NCI-H2081 (cell line): ENCODE measurements at places on chromosomes 4 and X.

DNA sequence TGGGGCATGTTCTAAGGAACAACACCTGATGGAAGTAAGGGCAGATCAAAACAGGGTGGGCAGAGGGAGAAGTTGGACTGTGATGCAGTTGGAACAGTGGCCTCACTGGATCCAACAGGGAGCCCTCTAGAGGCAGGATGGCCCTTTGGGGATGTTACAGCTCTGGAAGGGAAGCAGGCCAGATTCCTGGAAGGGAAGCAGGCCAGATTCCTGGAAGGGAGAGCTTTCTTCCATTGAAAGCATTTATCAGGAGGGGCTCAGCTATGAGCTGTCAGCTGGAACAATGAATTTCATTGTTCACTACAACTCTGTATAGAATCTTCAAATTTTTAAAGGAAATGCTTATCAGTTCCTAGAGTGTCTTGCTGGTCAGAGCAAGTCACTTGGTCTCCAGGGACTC, 17.7 kb downstream of the IL15 start:
- DNase-seq, result no peak

- no peak for DNase-seq
Observed at GRCh38 chrX:137792214-137792613, 226.3 kb downstream of the ZIC3 start.

- no peak for DNase-seq
Observed at GRCh38 chr4:171718665-171719064, 94.5 kb upstream of the GALNTL6 start.

DNA sequence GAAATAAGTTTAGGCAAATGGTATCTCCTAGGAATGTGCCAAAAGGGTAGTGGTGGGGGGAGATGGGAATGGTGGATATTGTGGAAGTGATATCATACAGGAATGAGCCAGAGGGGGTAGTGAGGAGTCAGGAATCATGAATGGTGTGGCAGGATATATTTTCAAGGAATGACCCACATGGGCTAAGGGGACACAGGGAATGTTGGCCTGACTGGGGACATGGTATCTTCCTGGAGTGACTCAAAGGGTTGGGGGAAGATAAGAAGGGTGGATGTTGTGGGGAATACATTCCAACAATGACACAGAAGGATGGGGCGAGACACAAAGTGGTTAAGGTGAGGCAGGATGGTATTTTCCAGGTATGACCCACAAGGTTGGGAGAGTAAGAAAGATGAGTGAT, 60.6 kb downstream of the MAOA start:
- DNase-seq, result no peak

DNA sequence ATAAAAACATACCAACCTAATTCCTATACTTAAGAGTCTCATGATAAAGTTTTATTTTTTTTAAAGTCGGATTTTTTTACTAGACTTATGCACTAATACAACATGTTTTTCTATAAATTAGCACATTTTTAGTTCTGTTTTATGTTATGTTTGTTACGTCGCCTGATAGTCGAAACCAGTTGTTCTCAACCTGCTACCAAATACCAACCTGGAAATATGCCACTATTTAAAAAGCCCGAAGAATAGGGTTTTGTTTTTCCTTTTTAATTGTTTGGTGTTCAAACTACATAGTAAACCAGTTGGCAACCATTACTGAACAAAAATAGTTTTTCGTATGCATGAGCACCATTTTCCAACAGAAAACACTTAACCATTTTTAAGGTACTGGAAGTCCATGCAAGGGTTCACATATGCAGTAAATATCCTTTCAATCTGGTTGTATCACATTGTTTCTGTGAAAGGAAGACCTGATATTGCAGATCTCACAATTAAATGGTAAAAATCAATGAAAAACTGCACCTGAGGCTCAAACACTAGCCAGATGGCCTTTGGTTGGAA, 1.4 kb downstream of the WDFY3 start:
- DNase-seq, result no peak

GRCh38 chr4:6999172-7000086, 43.7 kb upstream of the TADA2B start:
- DNase-seq, result no peak

DNA sequence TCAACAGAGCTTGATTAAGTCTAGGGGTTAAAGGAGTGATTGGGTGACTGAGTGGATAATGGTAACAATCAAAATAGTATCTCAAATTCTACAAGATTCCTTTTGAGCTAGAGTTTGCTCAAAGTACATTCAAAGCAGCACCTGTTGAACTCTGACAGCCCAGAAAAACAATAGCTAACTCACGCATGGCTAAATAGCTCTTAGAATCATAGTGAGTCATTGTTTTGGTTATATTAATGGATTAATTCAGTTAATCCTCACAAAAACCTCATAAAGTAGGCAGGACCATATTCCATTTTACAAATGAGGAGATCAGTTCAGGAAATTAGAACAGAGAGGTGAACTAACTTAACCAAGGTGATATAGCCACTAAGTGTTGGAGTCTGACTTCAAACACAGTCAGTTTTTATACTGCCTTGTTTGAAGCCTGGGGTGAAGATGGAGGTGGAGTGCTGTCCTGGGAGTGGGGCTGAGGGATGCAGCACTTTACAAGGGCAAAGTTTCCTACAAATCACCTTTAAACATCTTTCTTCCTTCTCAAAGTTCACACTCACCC, 35.9 kb upstream of the PPM1K start:
- no peak for DNase-seq

DNA sequence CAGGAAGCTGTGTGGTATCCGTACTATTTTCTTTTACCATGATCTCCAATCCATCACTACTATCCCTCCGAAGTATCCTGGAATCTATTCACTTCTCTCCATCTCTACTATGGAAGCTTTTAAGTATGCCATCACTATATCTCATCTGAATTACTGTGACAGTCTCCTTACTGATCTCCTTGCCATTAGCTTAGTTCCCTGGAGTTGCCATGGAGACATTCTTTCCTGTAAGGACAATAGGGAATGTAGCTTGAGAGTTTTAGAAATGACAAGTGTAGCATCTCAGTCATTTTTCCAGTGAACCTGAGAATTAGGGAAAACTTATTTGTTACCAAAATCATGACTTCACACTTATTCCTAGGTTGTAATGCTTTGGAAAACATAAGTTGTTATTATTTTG, 86.3 kb downstream of the HPGD start:
- DNase-seq, result no peak

GRCh38 chr4:163563592-163563991, 69.1 kb downstream of the TMA16 start:
- no peak for DNase-seq

DNA sequence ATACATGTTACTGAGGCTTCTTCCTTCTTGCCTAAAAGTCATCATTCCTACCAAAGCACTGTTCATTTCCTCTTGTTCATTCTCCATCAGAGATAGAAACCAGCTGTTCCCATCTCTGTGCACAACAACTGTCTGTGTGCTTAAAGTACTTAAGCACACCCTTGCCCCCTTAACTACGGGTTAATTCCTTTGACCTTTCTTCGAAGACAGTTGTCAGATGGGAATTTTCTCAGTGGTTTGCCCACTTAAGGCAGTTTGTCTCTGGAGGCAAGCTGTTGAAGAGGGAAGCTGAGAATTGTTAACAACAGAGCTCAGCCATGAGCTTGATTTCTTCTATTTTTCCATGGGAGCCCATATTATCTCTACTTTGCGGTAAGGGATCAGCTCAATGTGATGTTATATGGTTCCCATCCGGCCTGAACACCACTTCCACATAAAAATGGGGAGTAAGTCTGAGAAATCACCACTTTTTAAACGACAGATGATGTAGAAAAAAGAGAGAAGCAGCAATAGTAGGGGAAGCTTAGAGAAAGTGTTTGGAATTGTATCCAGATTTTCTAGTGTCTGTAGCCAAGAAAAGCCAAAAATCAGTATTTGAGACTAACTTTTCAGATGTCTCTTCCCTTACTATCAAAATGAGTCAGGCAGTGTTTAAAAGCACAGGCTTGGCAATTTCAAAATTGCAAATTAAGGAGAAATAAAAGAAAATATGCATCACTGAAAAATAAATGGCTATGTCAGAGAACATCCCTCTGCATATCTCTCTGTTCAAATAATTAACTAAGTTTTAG, 194.4 kb downstream of the SLIT2 start:
- DNase-seq, result no peak

DNA sequence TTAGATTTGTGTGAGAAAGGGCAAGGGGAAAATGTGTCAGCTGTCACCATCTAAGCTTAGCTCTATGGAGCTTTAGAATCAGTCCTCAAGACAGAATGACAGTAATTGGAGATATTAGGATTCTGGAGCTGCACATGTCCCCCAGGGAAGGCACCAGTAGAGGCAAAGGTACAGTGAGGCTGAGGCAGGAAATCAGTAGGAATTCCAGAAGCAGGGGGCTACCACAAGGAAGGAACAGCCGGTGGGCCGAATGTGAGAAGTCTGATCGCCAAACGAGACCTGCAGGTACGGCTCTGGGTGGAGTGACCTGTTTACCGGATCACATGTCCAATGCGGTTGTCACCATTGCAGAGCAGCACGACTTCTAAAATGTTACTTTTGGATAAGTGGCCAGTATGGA, 52.6 kb downstream of the RNF150 start:
- DNase-seq, result no peak

- DNase-seq, result no peak
Observed at GRCh38 chr4:11701966-11702725, 273.5 kb upstream of the HS3ST1 start.

DNA sequence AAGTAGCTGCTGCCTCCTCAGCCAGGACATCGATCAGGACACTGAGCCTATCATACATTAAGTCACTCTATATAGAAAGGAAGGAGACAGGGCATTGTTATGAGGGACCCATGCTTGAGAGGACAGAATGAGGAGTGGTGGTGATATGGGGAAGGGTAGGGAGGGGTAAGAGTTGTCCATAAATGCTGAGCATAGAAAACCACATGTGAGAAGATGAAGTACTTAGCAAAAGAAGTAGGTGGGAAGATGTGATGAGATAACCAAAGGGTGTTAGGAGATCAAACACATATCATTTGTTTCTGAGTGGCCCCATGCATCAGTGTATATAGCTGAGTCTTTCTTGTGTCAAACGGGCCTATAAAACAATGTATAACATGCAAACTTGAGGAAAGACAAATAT, 84.1 kb downstream of the DGKK start:
- DNase-seq, result no peak

GRCh38 chr4:58587856-58588255, 1477.7 kb upstream of the IGFBP7 start:
- DNase-seq, result no peak

DNA sequence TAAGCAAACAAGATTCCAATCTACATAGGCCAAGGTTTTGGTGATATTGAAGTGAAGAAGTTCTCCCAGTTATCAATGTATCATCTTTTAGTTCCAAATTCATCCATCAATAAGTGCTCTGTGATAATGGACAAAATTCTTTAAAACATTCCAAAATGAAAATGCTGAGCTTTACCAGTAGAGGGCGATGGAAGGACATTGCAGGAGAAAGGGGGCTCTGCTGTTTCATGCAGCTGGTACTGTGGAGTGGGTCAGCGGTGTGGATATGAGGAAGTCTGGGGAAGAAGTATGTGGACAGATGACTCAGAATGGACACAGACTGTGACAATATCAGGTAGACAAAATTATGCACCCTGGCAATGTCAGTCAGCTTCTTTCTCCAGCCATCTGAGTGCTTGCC, 46.6 kb upstream of the HS6ST2 start:
- DNase-seq, result no peak

GRCh38 chr4:13612569-13612968, 15.0 kb downstream of the BOD1L1 start:
- no peak for DNase-seq

- DNase-seq, result no peak
Observed at GRCh38 chrX:13793897-13794296, 23.0 kb downstream of the GPM6B start.

DNA sequence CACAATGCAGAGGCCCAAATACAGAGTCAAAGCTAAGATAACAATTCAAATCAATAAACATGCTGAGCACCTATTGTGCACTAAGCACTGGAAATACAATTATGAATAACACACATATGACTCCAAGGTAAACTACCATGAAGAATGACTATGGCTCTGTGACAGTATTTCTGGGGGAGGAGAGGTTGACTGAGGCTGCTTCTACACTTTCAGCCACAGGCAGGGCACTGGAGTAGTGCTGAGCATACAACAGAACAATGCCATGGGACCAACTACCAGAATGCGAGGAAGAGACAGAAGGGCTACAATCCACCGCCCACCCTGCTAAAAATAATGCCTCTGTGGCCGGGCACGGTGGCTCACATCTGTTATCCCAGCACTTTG, 13.7 kb downstream of the TEC start:
- no peak for DNase-seq

- DNase-seq, result peak; percentile 43
Observed at GRCh38 chr4:105641845-105642244, 66.6 kb downstream of the INTS12 start.

- DNase-seq, result no peak
Observed at GRCh38 chr4:144592264-144592663, 53.7 kb upstream of the HHIP start.

GRCh38 chr4:146382194-146382593, 139.5 kb downstream of the SLC10A7 start:
- peak; percentile 60 for DNase-seq

DNA sequence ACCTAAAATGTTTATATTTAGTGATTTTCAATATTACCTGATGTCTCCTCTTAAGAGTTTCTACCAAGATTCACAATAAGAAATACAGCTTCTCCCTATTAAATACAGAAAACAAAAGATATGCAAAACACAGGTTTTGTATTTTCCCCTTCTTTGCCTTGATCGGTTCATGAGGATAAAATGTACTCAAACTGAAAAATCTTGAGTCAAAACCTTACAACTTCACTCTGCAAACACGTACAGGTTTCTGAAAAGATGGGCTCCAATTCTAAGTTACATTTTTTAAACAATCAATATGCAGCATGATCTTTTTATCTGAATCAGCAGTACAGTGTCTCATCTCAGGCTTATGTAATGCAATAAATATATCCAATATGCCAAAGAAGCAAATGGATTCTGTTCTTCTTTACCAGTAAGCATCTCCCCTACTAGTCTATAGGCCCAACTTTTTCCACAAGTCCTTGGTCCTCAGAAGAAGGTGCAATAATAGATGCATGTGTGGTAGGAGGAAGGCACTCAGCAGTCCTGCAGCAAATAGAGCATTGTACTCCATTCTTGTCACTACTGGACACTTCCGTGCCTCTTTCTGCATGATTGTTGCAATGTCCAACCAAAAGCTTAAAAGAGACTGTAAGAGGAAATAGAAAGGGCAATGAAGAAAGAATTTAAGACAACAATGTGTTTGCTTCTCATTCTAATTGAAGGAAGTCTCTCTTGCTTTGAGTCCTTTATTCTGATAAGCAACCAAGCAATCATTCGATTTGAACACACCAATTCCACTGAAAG, 3.2 kb downstream of the MAPK10 start:
- DNase-seq, result no peak

DNA sequence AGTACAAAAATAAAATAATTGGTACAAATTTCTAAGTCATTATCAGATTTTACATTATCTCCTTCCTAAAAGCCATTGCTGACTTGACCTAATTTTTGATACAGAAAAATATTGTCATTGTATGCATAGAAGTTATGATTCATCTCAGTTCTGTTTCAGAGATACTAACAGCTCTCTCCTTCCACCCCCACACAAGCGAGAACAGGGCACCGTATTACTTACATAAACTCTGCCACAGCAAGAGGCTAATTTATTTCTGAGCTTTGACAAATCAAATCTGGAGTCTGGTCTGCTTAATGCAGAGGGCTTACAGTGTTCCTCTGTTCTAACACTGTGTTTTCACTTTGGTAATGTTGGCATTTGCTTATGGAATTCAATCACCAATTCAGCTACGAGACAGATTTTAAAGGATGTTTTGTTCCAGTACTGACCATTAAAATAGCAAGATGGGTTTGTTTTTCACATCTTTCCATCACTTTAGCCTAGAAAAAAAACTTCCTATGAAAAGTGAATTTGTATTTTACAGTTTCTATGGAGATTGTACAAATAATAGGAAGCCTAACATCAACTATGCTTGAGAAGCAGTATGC, 181.8 kb downstream of the USP46 start:
- no peak for DNase-seq
